Activated T-helper 1 cell treated with Interleukin-2 at 50 U/mL for 16 hours (primary cell): ENCODE measurements at places on chromosomes 3 and 15.

DNA sequence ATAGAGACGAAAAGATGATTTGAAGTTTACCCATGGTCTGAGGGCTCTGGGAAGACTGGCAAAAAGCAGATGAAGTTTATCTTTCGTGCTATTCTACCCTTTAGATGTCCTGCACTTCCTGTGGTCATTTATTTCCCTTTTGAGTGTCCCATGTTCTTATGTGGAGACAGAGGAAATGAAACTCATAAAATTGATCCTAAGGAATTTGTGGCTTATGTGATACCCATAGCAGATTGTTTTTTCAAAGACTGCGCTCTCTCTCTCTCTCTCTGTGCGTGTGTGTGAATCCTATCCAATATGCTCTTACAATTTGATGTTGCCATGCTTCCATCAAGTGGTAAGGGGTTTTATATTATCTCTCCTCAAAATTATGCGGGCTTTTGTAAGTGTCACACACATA is 607.5 kb upstream of the DPPA4 start:
- no peak for DNase-seq

- no peak for DNase-seq
These were observed 217.3 kb upstream of the GOLIM4 start for GRCh38 chr3:168312984-168313383.

DNA sequence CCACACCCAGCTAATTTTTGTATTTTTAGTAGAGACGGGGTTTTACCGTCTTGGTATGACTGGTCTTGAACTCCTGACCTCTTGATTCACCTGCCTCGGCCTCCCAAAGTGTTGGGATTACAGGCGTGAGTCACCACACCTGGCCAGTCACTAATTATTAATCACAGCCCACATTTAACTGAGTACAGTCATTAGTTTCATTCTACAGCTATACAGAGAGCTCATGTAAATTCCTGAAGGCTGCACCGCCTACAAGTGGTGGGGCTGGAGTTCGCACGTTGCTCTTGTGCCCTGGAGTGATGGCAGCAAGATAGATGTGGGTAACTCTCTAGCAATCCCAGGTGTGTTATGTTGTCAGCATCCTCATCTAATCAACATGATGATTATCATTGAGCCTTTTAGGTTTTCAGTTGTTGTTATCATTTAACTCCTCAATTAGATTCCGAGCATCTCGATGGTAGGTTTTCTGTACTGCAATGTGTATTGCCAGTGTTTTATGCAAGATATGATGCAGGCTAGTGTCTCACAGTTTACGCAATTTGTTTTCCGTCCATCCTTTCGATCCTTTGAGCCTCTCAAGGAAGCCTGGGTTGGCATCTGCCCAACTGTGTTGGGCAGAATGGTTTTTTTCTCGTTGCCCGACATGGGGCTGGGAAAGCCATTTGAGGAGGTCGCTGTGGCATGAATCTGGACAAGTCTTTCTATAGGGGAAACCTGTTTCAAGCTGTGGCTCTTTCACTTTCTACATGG is 216.3 kb downstream of the LPP start:
- DNase-seq, result no peak

DNA sequence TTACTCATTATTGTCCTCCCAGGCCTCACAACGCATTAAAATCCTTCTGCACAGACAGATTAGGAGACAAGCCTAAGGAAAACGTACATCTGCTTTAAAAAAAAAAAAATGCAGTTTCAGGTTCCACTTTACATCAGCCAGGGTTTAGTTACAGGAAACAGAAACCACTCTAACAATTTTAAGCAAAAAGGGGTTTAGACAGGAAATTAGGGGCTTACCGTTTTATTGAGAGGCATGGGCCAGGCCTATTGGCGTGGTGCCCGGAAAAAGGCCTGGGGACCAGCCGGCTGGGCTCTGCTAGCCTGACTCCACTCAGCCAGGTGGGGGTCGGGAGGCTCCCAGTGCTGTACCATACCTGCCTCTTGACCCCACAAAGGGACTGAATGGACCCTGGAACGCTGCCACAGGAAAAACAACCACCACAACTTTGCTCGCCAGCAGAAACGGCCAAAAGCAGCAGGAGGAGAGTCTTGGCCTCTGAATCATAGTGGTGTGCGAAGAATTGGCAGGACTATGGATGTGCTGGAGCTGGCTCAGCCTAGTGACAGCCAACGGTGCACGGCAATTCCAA is 124.3 kb downstream of the CHSY1 start:
- DNase-seq, result no peak

GRCh38 chr3:71219744-71220638 is 363.5 kb downstream of the FOXP1 start:
- DNase-seq, result no peak

DNA sequence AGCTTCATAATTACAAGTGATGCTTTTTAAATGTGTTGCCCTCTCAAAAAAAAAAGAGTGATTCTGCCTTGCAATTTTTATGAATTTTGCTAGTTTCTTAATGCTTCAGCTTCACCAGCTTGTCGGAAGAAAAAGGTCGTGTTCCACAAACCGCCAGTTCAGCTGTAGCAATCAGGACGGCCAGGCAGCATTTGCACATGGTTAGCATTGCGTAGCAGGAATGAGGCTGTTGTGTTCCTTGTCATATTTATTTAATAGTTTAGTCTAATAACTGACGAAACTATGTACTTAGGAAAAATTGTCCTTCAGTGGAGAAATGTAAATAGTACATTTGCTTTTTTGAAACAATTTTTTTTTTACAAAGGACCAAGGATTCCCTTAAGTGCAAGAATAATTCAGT is 64.9 kb upstream of the SELENOK start:
- DNase-seq, result no peak

DNA sequence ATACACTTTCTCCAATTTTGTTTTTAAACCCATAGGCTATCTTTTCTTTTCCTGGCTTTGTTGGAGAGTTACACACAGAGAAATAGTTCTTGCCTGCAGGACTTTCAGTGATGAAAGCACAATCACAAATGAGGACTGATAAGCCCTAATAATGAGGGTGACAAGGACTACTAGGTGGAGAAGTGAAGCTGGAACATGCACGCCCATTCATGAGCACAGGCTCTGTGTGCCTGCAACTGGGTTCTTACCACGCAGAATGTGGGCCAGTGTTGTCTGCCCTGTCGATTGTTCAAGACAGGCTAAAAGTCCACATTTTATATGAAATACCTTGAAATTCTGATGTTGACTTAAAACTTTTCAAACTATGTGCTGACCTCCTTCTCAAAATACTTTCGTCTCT is 162.3 kb upstream of the STRIT1 start:
- no peak for DNase-seq
